ENCODE measurements at places on chromosomes 13 and 19.
A peak's percentile ranks its signal among the peaks of the same experiment; 100 is the strongest.

GRCh38 chr13:55553701-55554100 lies 1587.0 kb upstream of the PRR20A start:
- no peak for DNase-seq

- no peak for DNase-seq
Measured at GRCh38 chr13:28743020-28743419, 24.2 kb upstream of the SLC46A3 start.

- no peak for DNase-seq
Measured at GRCh38 chr13:113020323-113021080, 51.5 kb downstream of the MCF2L start.

GRCh38 chr19:30733826-30734550 lies 361.8 kb downstream of the ZNF536 start:
- DNase-seq, result no peak

GRCh38 chr13:94181461-94182107 lies 297.9 kb downstream of the DCT start:
- no peak for DNase-seq

- DNase-seq, result peak; percentile 64
Measured at GRCh38 chr19:17448131-17448967, at the start of gene TMEM221. Gene TMEM221 (minus strand): TSS chr19:17448668. CDS start chr19:17448462, 206 bp downstream.
